T-cell (primary cell): ENCODE measurements at places on chromosomes 12 and 14. TPM values are rescaled to one million over a fixed set of nuclear protein-coding genes. Genes with fewer than 3 reads are reported as not detected.

- DNase-seq: no peak
Measured at GRCh38 chr14:105701456-105702274, 175.3 kb downstream of the TMEM121 start.

Gene TRPV4
- total RNA-seq: not detected

DNA sequence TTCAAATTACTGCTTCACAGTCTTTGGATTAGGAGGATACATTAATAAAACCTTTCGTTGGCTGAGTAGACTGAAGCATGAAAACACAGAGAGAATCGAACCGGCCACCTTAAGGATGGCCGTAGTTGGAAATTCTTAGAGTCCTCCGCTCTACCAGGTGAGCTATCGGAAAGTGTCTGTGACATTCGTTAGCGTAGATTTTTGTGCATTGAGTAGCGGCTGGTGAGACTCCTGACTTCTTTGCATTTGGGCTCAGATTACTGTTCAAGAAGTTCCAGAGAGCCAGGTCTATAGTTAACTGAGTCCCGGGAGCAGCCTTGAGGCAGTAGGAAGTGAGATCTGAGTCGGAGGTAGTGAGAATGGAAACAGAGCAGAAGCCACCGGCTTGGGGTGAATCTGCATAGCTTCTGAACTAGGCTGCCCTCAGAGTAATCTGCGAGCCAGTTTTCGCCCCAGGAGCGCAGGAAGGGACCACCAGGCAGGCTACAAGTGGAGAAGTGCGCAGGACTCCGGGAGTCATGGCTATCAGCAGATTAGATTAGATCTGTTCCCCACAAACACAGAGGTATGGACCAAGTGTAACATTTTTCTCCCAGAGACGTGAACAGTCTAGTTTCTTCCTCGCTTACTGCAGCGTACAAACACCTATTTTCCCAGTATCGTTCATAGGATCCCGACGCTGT lies 11.0 kb downstream of the OR6S1 start:
- DNase-seq: no peak

Gene UNC79
- 0.07 TPM for total RNA-seq

DNA sequence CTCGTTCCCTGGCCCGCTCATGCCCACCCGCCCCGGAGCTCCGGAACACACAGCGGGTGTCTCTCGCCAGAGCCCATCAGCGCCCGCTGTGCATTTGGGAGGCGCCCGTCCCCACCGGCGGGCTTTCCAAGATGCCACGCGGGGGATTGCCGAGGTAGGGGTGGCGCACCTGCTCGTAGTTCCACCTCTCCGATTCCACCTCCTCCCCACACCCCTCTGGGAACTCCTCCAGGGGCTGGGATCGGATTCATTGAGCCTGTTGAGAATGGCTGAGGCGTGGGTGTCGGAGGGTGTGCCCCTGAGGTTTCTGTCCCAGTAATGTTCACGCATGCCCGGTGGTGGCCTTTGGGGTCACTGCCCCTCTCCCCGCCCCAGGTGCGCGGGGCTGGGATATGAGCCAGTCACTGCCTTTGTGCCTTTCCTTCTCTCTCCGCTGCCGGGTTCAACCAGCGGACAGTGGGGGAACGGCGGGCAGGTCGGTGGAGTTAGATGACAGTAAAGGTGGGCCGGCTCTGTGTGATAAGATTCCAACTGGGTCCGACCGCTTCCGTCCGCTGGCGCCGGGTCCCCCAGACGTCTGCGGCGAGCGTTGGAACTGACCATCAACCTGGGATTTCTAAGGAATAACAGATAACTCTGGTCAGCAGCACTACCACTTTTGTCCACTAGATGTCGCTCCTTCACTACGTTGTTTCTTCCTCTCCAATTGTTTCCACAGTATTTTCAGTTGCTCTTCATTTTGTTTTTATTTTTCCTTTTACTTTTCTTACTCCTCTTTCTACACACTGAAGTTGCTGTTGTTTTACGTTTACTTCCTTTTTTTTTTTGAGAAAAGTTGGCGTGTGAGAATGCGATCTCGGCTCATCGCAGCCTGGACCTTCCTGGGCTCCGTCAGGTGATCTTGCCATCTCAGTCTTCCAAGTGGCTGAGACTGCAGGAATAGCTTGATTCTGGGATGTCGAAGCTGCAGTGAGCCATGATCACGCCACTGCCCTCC lies 178.1 kb upstream of the ALG10B start:
- DNase-seq: peak; percentile 47
